ENCODE measurements at places on chromosomes 6 and 20. TPM values are rescaled to one million over a fixed set of nuclear protein-coding genes. Genes with fewer than 3 reads are reported as not detected.

The NOTCH4 gene
- total RNA-seq, result 20.4 TPM

- H3K4me1 ChIP-seq, result peaks cover 10% of the 10 kb centered on the region
- H3K27me3 ChIP-seq, result no peaks in the 10 kb centered on the region
- DNase-seq, result no peak
- no peak overlapping the region for H3K4me3 ChIP-seq
- H3K36me3 ChIP-seq, result no peaks in the 10 kb centered on the region
- H3K27ac ChIP-seq, result no peak overlapping the region
These were observed 72.5 kb downstream of the ARHGAP18 start for GRCh38 chr6:129637340-129638054.

- H3K36me3 ChIP-seq, result no peaks in the 10 kb centered on the region
- H3K27ac ChIP-seq, result no peak overlapping the region
- H3K4me1 ChIP-seq, result no peaks in the 10 kb centered on the region
- H3K4me3 ChIP-seq, result no peak overlapping the region
- DNase-seq, result no peak
These were observed 53.7 kb downstream of the ANKRD60 start for GRCh38 chr20:58174708-58175280.

The TAF11 gene
- 15.9 TPM for total RNA-seq

DNA sequence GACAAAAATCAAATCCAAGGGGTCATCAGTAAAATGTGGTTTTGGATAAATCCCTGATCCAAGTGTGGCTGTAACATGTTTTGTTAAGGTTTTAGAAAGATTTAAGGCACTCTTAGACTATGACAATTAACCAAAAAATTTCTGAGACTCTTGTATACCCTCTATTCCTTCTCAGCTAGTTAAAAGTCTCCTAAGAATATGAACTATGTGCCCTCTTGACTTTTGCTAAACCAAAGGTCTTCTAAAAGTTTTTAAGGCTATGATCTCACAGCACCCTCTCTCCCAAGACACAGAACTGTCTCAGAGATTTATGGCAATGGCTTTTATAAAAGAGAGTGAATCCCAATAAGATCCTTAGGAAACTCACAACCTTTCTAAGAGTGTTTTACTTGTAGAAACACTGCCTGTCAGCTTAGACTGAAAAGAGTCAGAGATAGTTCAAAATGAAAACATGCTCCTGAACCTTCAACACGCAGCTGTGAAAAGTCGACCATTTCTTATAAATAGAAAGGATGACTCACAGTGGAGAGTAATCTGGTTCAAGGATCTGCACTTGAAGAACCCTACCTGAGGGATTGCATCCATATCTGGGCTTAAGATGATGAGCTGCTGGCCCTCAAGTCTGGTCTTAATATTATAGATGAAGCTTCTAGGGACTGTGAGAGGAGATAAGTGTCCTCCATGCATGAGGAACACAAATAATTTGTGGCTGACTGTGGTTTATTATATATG is 388.4 kb upstream of the GJE1 start:
- DNase-seq, result no peak
- H3K4me1 ChIP-seq, result no peaks in the 10 kb centered on the region
- no peaks in the 10 kb centered on the region for H3K36me3 ChIP-seq
- no peak overlapping the region for H3K4me3 ChIP-seq
- no peaks in the 10 kb centered on the region for H3K27me3 ChIP-seq
- no peak overlapping the region for H3K27ac ChIP-seq

- no peak overlapping the region for H3K4me3 ChIP-seq
These were observed 27.8 kb downstream of the LRRN4 start for GRCh38 chr20:6026051-6026450.

GRCh38 chr20:57908704-57909630 is 199.2 kb upstream of the PMEPA1 start:
- no peaks in the 10 kb centered on the region for H3K36me3 ChIP-seq
- no peak for DNase-seq
- no peaks in the 10 kb centered on the region for H3K27me3 ChIP-seq
- H3K4me3 ChIP-seq, result no peak overlapping the region
- no peak overlapping the region for H3K27ac ChIP-seq
- H3K4me1 ChIP-seq, result no peaks in the 10 kb centered on the region

DNA sequence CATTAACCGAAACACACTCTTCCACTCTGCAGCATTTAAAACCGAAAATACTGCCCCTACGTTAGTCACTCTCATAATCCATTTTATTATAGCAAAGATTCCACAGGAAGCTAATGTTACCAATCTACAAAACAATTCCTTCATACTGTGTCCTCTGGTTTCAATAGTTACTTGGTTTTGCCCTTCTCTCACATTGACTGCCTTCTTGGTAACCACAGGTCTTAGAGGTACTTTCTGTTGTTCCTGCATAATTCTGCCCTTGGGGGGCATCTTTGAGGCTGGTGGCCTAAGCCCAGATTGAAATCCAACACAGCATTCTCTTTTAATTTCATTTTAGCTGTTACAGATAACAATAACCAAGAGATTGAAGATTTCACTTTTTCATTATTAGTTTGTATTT is 9.8 kb upstream of the DCBLD1 start:
- no peaks in the 10 kb centered on the region for H3K27me3 ChIP-seq
- no peak overlapping the region for H3K4me3 ChIP-seq
- H3K27ac ChIP-seq, result no peak overlapping the region
- H3K4me1 ChIP-seq, result no peaks in the 10 kb centered on the region
- no peaks in the 10 kb centered on the region for H3K36me3 ChIP-seq
- no peak for DNase-seq

The ME1 gene
- 23.5 TPM for total RNA-seq

- H3K27me3 ChIP-seq, result no peaks in the 10 kb centered on the region
- H3K4me1 ChIP-seq, result no peaks in the 10 kb centered on the region
- no peaks in the 10 kb centered on the region for H3K36me3 ChIP-seq
- no peak overlapping the region for H3K27ac ChIP-seq
- no peak overlapping the region for H3K4me3 ChIP-seq
These were observed 61.3 kb downstream of the ATRN start for GRCh38 chr20:3532089-3532615.

DNA sequence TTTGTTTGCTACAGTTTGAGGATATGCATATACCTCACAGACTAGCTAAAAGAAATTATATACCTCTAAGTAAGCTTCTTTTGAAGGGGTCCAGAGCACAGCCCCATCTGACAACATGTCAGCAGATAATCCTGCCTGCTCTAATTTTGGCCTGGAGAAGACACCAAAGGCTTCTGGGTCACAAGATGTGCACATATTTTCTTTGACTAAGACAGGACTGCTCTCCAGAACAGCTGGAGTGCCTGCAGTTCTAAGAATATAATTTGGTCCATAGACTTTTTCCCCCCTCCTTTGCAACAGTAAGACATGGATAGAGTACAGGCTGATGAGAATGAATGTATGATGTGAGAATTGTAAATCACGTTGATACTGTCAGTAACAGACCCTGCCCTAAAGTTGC is 107.9 kb upstream of the KCNK16 start:
- H3K27me3 ChIP-seq, result no peaks in the 10 kb centered on the region
- no peaks in the 10 kb centered on the region for H3K4me1 ChIP-seq
- H3K27ac ChIP-seq, result no peak overlapping the region
- DNase-seq, result no peak
- no peaks in the 10 kb centered on the region for H3K36me3 ChIP-seq

GRCh38 chr6:45655745-45656476 is 278.2 kb upstream of the SUPT3H start:
- no peak for DNase-seq
- H3K36me3 ChIP-seq, result no peaks in the 10 kb centered on the region
- H3K4me3 ChIP-seq, result no peak overlapping the region
- no peak overlapping the region for H3K27ac ChIP-seq
- no peaks in the 10 kb centered on the region for H3K27me3 ChIP-seq

- no peak overlapping the region for H3K4me3 ChIP-seq
- no peak for DNase-seq
- no peaks in the 10 kb centered on the region for H3K4me1 ChIP-seq
- no peaks in the 10 kb centered on the region for H3K36me3 ChIP-seq
These were observed 14.9 kb upstream of the HDDC2 start for GRCh38 chr6:125316621-125317020.

- no peaks in the 10 kb centered on the region for H3K4me1 ChIP-seq
- peaks cover 15% of the 10 kb centered on the region for H3K36me3 ChIP-seq
- no peak overlapping the region for H3K27ac ChIP-seq
- DNase-seq, result peak; percentile 84
These were observed 23.3 kb upstream of the SMIM26 start for GRCh38 chr20:18543932-18544331.

The LY6G6F gene
- not detected for total RNA-seq

- H3K36me3 ChIP-seq, result no peaks in the 10 kb centered on the region
- H3K27me3 ChIP-seq, result no peaks in the 10 kb centered on the region
- H3K4me1 ChIP-seq, result peaks cover 3% of the 10 kb centered on the region
- H3K27ac ChIP-seq, result no peak overlapping the region
These were observed 36.8 kb upstream of the KLHL31 start for GRCh38 chr6:53702316-53702715.

DNA sequence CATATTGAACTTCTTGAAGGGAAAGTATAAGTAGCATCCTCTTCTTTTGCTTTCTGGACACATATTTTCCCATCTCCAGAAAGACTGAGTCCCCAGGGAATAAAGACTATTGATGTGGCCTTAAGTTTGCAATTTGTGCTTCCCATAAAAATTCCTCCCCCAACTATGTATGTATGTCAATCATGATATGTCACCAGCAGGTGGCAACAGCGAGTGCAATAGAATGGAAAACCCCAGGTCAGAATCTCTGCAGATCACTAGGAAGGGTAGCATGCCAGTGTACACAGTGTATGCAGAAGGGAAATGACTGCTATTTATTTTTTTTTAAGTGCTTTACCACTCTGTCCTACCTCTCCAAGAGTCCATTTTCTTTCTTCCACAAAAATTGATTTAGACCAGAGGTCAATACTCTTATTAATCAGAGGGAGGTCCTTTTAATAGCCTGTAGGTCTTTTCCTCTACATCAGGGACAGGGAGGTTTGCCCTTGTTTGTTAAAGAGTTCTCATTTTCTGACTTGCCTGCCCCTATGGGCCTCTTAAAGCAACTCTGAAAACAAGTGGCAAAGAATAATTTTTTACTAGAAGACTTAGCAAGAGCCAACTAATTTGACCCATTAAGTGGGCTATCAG is 61.4 kb downstream of the BMP2 start:
- DNase-seq, result peak; percentile 78
- no peak overlapping the region for H3K27ac ChIP-seq
- no peaks in the 10 kb centered on the region for H3K27me3 ChIP-seq
- no peaks in the 10 kb centered on the region for H3K36me3 ChIP-seq

GRCh38 chr6:148893481-148893880 is 146.7 kb downstream of the UST start:
- peaks cover 24% of the 10 kb centered on the region for H3K4me1 ChIP-seq
- no peaks in the 10 kb centered on the region for H3K27me3 ChIP-seq
- H3K27ac ChIP-seq, result no peak overlapping the region
- DNase-seq, result no peak
- H3K4me3 ChIP-seq, result no peak overlapping the region

GRCh38 chr6:32741031-32741960 is at the start of gene HLA-DQA2:
TSS of gene HLA-DQA2 (plus strand) at chr6:32741391. CDS start at chr6:32741444, 53 bp downstream.
- H3K27me3 ChIP-seq, result no peaks in the 10 kb centered on the region
- H3K4me1 ChIP-seq, result no peaks in the 10 kb centered on the region
- no peak within 1 kb of the TSS for H3K27ac ChIP-seq
- no peak for DNase-seq

DNA sequence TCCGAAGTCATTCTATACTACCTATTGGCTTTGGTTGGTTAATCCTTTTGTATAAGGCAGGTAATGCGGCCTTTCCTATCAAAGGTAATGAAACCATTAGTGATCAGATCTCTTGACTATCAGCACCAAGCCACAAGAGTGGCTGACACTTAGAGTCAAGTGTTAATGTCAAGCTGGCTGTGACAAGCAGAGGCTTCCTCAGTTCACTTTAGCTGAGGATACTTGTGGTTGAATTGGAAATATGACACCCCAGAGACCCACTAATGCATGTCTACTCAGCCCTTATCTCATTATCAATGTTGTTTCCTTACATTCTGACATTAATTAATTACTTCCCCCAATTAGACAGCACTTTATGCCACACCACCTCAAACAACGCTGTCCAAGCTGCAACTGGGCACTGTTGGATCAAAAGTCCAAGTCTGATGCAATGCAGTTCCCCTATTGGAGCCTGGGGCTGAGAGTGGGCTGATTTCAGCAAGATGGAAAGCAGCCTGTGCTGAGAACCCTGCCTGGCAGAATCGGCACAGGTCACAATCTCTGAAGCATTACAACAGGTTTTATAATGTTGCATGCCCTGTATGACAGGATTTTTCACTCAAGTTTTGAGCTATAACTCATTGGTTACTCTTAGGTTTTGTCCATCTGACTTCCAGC is 273.5 kb downstream of the COL12A1 start:
- H3K27ac ChIP-seq, result no peak overlapping the region
- DNase-seq, result no peak
- no peaks in the 10 kb centered on the region for H3K4me1 ChIP-seq
- no peak overlapping the region for H3K4me3 ChIP-seq
- H3K27me3 ChIP-seq, result no peaks in the 10 kb centered on the region

DNA sequence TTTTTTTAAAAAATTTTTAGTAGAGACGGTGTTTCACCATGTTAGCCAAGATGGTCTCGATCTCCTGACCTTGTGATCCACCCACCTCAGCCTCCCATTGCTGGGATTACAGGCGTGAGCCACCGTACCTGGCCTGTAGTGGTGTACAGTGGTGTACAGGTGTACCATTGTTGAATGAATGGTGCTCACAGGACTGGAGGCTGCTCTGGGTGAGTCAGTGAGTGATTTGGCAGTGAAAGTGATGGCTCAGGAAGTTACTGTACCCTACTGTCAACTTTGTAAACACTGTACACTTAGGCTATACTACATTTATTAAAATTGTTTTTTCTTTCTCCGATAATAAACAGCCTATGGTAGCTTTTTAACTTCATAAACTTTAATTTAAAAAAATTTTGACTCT is 122.8 kb upstream of the EEF1E1 start:
- H3K27me3 ChIP-seq, result no peaks in the 10 kb centered on the region
- DNase-seq, result no peak
- H3K4me3 ChIP-seq, result no peak overlapping the region
- H3K36me3 ChIP-seq, result no peaks in the 10 kb centered on the region
- no peak overlapping the region for H3K27ac ChIP-seq

DNA sequence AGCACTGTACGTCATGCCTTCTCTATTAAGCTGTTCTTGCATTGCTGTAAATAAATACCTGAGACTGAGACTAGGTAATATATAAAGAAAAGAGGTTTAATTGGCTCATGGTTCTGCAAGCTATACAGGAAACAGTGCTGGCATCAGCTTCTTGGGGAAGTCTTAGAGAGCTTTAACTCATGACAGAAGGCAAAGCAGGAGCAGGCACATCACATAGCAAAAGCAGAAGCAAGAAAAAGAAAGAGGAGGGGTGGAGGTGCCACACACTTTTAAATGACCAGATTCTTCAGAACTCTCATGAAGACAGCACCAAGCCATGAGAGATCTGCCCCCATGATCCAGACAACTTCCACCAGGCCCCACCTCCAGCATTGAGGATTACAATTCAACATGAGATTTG is 30.1 kb downstream of the CYB5R4 start:
- H3K27ac ChIP-seq, result no peak overlapping the region
- H3K27me3 ChIP-seq, result no peaks in the 10 kb centered on the region
- H3K4me3 ChIP-seq, result no peak overlapping the region
- H3K36me3 ChIP-seq, result no peaks in the 10 kb centered on the region
- no peak for DNase-seq
- peaks cover 4% of the 10 kb centered on the region for H3K4me1 ChIP-seq

GRCh38 chr20:33233129-33233774 is 2.5 kb upstream of the BPIFA1 start:
- no peak for DNase-seq
- H3K27ac ChIP-seq, result no peak overlapping the region
- no peaks in the 10 kb centered on the region for H3K27me3 ChIP-seq
- H3K36me3 ChIP-seq, result no peaks in the 10 kb centered on the region
- peaks cover 5% of the 10 kb centered on the region for H3K4me1 ChIP-seq
- no peak overlapping the region for H3K4me3 ChIP-seq

- H3K27ac ChIP-seq, result no peak overlapping the region
- no peak overlapping the region for H3K4me3 ChIP-seq
- H3K36me3 ChIP-seq, result no peaks in the 10 kb centered on the region
- no peaks in the 10 kb centered on the region for H3K27me3 ChIP-seq
- no peak for DNase-seq
- no peaks in the 10 kb centered on the region for H3K4me1 ChIP-seq
These were observed 3.5 kb upstream of the LTA start for GRCh38 chr6:31568537-31568961.

Measured in thyroid gland (tissue), 4 donors.